ENCODE measurements at places on chromosomes 7 and 10.

DNA sequence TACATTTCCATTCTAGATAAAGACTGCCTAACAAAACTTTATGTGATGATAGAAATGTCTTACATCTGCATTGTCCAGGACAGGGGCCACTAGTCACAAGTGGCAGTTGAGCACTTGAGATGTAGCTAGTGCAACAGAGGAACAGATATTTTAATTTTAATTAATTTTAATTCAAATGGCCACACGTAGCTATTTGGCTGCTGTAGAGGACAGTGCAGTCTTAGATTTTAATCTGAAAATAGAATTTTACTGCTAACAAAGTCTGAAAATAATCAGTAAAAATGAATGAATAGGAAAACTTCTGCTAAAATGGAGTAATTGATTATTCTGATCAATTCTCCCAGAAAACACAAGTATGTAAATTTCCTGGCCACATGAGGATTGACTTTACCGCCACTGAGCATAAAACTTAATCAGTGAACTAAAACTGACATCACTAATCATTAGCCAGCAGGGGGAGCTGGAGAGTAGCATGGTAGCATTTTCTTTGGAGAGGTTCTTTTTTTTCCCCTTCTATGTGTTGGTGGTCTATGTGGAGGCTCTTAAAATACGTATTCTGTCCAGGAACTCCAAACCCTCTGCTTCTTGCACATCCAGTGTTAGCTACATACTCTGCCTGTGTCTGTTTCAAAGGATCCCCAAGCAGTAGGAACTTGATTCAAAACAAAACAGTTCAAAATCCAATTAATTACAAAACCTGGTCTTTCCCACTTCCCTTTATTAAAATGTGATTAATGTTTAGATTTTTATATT, 52.1 kb downstream of the TSPAN12 start:
- DNase-seq = no peak

DNA sequence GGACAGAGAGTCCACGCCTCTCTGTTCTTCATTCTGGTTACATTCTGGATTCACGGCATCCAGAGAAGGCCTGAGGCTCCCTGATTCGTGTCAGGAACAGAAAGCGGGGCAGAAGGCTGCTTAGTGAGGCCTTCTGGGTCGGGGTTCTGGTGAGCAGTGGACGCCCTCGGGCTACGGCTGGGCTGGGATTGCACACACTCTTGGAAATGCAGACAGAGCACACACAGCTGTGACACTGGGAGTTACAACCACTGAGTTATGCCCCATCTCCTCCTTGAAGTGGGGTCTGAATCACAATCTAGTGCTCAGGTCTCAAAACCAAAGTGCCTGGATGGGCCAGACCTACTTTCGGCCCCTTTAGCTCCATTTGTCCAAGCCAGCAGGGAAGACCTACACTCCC, 156.9 kb upstream of the GDF10 start:
- no peak for DNase-seq

DNA sequence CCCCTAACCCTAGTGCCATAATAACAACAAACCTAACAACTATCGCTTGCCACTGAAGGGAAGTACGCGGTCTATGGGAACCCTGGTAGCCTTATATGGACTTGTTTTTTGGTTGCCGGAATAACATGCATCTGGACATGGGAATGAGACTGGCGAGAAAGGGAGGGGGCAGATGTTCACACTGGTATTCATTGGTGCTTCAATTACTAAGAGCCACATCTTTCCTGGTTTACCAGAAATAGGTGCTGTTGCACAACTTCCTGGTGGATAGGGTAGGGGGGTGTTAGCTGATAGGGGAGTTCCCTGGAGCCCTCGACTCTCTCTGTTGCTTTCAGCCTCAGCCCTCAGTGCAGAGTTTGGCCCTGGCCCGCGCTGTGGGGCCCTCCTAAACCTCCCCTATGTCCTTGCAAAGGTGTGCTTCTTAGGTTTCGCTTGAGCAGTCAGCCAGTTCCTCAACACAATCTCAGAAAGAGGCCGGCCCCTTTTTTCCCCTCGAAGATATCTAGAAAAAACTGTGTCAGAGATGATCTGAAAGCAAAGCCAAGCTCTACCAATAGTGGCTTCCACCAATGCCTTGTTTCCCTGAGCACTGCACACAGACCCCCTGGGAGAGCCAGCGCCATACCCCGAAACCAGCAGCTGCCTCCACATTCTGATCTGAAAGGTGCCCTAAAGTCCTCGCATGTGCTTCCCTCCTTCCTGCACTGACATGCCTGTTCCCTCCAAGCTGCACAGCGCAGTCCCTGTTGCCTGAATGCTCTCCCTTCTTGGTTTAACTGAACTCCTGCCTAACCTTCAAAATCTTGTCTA, 13.5 kb downstream of the TBXAS1 start:
- no peak for DNase-seq

- DNase-seq = no peak
These were observed 1.2 kb downstream of the NACAD start for GRCh38 chr7:45087301-45088145.

- DNase-seq = no peak
These were observed 145.3 kb downstream of the SEMA3A start for GRCh38 chr7:84049071-84049836.

GRCh38 chr7:150931199-150931869, 46.8 kb downstream of the KCNH2 start:
- no peak for DNase-seq

- DNase-seq = no peak
These were observed 529.8 kb upstream of the IGFBP3 start for GRCh38 chr7:46450886-46451285.

GRCh38 chr10:129058664-129059155, 408.3 kb upstream of the MGMT start:
- DNase-seq = no peak

DNA sequence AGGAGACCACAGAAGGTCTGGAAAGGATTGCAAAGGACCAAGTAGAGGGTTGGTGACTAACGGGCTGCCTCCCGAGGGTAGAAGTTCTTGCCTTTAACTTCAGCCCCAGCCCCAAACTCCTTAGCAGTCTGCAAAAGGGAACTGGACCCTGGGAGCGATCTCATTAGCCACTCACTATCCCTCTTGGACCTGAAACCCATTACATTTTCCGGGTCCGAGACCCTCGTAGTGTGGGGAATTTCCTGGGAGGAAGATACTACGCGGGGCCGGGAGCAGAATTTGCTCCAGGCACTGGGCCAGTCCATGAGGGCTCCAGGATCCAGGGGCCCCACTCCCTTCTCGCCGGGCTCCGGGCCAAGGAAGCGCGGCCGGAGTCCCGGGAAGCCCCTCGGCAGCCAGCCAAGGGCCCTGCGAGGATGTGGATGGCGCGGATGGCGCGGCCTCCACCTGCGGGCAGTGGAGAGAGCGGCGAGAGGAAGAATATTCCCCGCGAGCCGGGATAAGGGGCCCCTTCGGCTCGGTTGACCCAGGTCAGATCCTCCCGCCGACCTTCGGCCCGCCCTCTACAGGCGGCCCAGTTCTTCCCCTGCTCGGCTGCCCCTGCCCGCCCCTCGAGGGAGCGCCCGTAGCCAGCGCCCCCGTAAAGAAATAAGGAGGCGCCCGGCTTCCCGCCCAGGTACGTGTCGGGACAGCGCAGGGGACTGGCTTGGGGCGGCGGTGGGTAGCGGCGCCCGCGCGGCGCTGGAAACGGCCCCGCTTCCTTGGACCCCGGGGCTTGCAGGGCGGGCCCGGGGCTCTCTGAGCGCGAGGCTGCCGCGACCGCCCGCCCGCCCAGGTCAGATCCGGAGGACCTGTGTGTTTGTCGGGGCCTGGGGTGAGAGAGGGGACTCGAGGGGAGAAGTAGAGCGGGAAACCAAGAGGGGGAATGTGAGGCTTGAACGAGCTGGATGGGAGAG, at the start of gene MYO3A:
Gene MYO3A, plus strand, starts transcription at position 577 of the 956 bp plus-strand sequence. CDS start 17,882 bp downstream, outside the sequence.
- no peak for DNase-seq

- no peak for DNase-seq
These were observed 19.4 kb upstream of the SH3PXD2A start for GRCh38 chr10:103874730-103875129.

GRCh38 chr10:69668721-69669120, 38.7 kb downstream of the FAM241B start:
- DNase-seq = no peak
